ENCODE measurements at places on chromosomes 5 and 9.
A peak's percentile ranks its signal among the peaks of the same experiment; 100 is the strongest.

- DNase-seq, result no peak
These were observed 293.0 kb downstream of the ATPSCKMT start for GRCh38 chr5:9956725-9957124.

DNA sequence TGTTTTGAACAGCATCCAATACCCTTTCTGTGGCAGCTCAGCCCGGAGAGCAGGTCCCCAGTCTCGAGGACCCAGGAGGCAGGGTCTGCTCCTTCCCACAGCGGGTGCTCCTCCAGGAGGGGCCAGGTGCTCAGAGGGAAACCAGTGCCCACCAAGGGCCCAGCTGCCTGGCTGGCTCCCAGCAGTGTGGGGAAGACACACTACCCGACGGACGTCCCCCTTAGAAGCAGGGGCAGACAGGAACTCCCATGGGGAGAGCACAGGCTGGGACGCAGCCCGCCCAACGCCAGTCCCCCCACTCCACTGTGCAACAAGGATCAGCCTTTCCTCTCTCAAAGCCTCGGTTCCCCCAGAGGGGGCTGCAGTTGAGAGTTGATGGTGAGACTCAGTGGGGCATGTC lies 57.6 kb downstream of the ADAMTS2 start:
- DNase-seq, result no peak

- no peak for DNase-seq
These were observed 161.9 kb downstream of the ARHGAP26 start for GRCh38 chr5:142931896-142932686.

- DNase-seq, result no peak
These were observed 2.6 kb downstream of the RNF44 start for GRCh38 chr5:176534640-176535039.

DNA sequence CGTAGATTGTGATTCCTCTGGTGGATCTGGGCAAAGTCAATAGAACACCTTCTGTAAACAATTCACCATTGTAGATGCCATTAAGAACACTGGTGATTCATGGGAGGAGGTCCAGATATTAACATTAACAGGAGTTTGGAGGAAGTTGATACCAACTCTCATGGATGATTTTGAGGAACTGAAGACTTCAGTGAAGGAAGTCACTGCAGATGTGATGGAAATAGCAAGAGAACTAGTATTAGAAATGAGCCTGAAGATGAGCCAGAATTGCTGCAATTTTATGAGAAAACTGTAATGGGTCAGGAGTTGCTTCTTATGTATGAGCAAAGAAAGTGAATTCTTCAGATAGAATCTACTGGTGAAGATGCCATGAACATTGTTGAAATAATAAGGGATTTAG lies 26.9 kb downstream of the TCERG1 start:
- DNase-seq, result no peak

GRCh38 chr9:93892748-93893147 lies 62.4 kb downstream of the BARX1 start:
- no peak for DNase-seq

DNA sequence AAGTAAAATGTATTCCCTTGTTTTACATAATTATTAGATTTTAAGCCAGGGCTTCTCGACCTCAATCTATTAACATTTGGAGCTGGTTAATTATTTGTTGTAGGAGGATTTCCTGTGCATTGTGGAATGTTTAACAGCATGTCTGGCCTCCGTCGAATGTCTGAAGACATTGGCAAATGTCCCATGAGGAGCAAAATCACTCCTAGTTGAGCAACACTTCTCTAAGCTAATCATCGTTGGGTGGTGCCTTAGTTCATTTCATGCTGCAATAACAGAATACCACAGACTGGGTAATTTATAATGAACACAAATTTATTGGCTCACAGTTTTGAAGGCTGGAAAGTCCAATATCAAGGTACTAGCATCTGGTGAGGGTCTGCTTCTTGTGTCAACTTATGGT lies 13.4 kb upstream of the VPS13A start:
- DNase-seq, result no peak

DNA sequence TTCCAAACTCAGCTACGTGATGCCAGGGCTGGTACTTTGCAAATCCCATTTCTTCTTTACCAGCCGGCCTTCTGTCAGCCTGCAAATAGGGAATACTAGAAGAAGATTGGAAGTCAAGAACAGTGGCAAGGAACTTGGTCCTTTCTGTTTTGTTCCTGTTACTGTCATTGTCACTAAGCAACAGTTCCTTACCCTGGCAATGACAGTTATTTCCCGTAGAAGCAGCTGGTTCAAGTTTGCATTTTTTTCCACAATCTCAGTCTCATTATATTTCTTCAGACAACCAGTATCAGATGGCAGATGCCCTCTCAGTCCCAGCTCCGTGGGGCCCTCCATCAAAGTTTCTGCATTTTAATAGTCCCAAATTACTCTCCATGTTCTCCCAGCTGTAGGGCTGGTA lies 9.1 kb upstream of the C1QTNF2 start:
- no peak for DNase-seq

DNA sequence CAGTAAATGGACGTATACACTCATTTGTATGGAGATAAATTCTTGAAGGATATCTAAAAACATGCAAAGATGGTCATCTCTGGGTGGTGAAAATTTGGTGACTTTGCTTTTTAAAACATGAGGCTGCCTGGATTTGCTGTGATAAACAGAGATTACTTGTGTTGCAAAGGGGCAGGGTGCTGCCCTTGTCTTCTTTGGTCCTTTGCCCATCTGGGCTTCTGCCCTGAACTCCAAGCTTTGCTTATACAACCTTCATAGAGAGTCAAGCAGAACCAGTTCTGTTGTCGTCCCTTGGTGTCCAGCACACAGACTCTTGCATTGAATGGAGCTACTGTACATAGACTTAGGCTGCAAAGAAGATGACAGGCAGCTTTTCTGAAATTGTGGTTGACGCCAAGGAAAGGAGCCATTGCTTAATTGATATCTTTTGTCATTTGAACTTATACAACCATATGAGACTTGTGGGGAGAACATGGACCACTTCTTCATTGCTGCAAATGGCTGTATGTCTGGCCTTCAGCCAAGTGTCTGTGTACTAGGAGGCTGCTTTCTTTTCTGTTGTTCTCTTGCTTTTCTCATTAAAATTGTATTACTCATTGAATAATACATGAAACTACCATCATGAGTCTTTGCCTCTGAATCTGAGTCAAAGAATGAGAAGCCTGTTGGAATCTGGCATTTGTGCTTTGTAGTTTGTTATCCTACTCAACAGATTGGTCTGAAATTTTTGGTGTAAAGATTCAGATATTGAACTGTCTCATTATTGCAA lies 152.5 kb downstream of the DMRT2 start:
- DNase-seq, result no peak

DNA sequence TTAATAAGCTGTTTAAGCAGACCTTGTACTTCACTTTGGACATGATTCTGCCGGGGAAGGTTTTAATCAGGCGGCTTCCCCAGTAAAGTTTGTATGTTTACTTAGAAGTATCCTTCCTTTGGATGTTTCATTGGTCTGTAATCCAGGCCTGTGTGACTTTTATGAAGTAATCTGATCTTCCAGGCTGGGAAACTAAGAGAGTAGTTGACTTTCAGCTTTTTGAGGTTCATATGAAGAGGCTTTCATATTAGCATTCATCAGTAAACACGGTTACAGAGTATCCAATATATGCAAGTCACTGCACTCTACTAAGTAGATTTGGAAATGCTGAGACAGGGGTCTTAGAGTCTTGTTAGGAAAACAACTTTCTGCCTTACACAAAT lies 1.1 kb downstream of the DNAJC21 start:
- DNase-seq, result no peak

DNA sequence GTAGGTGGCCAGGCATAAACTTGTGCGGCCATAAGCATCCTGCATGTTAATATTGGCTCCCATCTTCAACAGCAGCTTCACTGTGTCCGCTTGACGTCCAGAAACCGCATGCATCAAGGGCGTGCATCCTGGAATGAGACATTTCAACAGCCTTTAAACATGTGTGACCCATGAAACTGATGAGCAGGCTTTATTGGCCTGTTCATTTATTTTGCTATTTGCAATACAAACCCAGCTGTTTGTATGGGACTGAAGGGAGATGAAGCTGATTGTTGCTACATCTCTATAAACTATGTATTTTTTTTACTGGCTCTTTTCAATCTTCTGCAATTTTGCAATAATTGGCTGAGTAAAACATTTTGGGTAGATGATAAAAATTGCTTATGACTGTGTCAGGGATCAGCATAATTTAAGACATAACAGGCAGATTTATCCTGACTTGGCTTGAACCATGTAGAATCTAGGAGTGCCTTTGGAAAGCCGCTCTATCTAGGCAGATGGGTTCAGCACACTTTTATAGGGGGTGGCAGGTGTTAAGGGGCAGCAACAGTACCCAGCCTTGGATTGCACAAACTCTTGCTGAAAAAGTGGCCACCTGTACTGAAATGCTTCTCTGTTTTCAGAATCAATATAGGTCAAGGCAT lies 56.9 kb downstream of the ANKRD55 start:
- DNase-seq, result no peak

DNA sequence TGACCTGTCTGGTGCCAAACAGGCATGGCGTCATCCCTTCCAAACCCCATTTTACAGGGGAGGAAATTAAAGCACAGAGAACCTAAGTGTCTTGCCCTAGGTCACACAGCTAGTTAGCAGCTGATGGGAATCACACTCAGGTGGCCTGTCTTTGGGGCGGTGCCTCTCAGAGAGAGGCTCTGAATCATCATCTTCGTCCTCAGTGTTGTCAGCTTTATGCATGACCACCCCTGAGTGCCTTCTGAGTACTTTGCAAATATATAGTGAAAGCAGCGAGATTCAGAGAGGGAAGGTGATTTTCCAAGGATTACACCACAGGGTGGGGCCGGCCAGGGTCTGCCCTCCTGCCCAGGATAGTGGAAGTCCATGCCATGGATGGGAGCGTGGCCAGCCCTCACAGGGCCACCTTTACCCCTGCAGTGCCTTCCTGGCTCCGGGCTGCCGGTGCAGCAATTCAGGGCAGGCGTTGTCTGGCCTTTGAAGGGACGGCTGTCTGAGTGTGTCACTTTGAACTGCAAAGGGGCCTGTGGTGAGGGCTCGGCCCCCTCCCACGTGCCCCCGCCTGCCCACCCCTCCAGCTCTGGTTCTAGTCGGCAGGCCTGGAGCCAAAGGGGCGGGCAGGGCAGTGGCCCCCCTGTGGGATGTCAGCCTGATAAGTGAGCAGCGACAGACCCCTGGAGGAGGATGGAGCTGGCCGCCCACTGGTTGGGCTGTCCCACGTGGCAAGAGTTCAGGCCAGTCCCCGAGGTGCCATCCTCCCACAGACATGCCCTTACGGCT lies 16.9 kb downstream of the LMX1B start:
- no peak for DNase-seq

GRCh38 chr5:132261881-132262845 lies 4.7 kb downstream of the PDLIM4 start:
- DNase-seq, result no peak

GRCh38 chr5:132239776-132240175 lies 12.1 kb upstream of the P4HA2 start:
- DNase-seq, result no peak

- no peak for DNase-seq
These were observed 968 bp upstream of the KDM3B start for GRCh38 chr5:138351517-138351916.

DNA sequence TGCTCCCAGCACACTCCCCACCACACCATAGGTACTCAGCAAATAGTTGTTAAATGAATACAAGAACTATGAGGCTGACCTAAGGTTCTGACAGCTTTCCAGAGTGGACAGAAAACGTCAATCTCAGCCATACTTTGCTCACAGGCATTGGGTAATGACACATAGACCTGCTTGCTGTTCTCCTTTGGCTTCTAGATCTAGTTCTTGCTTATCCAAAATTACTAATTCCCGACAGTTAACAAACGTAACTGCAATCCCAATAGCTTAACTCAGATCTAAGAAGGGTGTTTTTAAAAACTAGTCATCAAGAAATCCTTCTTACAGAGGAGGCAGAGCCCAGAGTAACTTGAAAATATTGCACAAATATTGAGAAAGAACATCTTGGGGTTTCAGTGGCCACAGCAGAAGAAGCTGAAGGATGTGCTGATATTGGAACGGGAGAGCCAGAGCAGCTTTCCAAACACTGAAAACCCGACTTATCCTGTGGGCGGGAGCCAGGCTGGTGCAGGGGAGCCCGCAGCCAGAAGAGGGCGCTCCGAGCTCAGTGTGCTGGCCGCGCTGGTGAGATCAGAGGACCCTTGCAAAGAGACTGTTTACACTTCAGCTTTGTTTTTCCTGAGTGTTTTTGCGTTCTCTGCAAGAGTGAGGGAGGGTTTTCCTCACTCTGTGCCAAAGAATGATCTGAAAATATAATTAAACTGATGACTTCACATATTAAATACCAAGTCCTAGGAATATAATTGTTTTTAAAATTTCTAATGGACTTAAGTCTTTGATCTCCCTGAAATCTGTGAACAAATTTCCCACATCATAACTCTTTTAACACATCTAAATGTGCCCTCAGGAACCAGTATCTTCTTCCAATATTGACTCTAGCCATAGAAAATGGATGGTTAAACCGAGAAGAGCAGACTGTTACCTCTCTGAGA lies 30.3 kb downstream of the FGF1 start:
- DNase-seq, result peak; percentile 31

DNA sequence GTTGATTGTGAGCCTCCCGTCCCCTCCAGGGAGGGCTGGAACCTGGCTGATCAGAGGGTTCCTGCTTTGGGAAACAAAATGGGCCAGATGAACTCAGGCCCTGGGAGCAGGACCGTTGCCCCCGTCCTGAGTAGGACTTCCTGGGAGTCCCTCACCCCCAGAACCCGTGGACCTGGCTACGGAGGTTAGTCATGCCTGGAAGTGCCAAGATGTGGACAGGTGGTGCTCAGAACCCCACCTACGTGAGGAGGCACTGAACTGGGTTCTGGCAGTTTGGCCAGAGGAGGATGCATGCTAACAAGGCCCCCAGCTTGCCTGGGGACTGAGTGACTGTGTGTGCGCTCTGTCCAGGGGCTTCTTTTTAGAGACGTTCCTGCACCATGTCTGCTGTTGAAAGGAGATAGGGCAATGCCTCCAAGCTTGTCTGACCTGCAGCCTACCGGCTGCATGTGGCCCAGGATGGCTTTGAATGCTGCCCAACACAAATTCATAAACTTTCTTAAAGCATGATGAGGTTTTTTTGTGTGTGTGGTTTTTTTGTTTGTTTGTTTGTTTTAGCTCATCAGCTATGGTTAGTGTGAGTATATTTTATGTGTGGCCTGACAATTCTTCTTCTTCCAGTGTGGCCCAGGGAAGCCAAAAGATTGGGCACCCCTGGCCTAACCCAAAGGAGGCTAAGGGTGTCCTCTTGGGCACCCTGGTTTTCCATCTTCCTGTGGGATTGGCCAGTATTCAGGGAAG lies 1.8 kb upstream of the DAB2IP start:
- DNase-seq, result no peak

- no peak for DNase-seq
These were observed 388.3 kb downstream of the NR2F1-AS1 start for GRCh38 chr5:93192683-93193082.

- DNase-seq, result no peak
These were observed 375.7 kb downstream of the IRX2 start for GRCh38 chr5:2375757-2376250.

- DNase-seq, result no peak
These were observed 908.2 kb upstream of the CDH10 start for GRCh38 chr5:25552871-25553481.

DNA sequence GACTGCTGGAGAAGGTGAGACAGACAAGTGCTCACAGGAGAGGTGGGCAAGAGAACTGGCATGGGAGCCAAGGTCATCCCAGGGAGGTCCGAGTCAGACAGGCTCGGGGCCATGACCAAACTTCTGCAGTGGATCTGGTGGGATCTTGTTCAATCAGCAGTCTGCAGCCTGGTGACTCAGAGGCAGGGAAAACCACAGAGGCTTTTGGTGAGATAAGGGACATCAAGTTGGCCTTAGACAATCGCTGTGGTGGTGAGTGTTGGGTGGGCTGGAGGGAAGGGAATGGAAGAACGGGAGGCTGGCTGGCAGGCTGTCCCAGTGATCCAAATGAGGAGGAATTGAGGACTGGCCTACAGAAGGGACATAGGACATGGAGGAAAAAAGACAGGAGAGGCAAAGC lies 123.8 kb downstream of the TMEM174 start:
- no peak for DNase-seq

Measured in stimulated activated CD4-positive, alpha-beta T cell treated with anti-CD3 and anti-CD28 coated beads, Interleukin-12 subunit alpha, Interleukin-12 subunit beta, amount 100 ng/mL, for 24 hours (primary cell).